A549 (cell line): ENCODE measurements at places on chromosomes 16 and 17.

GRCh38 chr17:55763856-55764255, 13.0 kb downstream of the PCTP start:
- DNase-seq, result no peak

GRCh38 chr17:68969101-68969500, 13.9 kb upstream of the ABCA8 start:
- no peak for DNase-seq

- no peak for DNase-seq
Observed at GRCh38 chr16:10239640-10240039, 57.4 kb upstream of the GRIN2A start.

DNA sequence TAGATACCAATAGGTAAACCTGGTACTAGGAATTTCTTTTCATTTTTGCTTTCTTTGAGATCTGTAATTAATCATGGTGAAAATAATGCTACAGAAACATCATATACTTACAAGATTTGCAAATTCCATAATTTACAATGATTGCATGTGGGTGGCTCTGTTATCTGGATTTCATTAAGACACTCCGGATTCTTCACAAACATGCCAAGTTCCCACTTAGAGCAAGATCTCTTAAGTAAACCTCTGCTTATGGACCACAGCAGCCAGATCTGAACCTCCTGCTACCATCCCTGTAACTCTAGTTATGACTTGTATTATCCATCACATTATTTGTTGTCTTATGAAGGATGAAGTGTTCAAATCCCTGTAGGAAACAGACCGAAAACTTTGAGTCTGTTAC, 424.7 kb downstream of the CDH13 start:
- no peak for DNase-seq
